ENCODE measurements at places on chromosomes 2 and 18.

DNA sequence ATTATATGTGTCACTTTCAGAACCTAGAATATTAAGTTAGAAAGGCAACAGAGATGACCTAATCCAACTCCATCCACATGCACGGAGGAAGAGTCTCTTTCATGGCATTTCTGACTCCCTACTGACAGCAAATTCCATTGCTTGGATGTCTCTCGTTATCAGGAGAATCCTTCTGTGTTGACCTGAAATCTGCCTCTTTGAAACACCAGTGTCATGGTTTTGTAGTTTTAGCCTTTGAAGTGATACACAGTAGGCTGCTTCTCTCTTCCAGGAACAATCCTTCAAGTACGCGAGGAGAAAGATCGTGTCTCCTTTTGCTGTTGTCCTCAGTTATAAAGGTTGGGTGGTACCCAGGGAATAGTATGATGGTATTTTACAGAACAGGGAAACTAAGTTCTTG lies 201.9 kb upstream of the RASGRP3 start:
- no peak for DNase-seq

DNA sequence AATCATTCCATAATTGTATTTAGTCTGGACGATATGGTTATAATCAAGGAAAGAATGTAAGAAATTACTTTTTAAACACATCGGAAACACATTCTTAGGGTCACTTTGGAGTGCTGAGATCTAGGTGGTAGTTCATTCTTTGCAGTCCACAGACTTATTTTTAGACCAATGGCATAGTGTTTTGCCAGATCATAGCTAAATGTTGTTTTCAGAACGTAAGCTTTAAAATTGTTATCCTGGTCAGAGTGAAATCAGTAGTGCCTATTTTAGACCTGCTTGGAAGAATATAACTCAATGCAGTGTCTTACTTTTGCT lies 4.3 kb downstream of the MYL12A start:
- DNase-seq, result no peak

GRCh38 chr2:16525265-16525887 lies 140.3 kb downstream of the CYRIA start:
- peak; percentile 39 for DNase-seq

DNA sequence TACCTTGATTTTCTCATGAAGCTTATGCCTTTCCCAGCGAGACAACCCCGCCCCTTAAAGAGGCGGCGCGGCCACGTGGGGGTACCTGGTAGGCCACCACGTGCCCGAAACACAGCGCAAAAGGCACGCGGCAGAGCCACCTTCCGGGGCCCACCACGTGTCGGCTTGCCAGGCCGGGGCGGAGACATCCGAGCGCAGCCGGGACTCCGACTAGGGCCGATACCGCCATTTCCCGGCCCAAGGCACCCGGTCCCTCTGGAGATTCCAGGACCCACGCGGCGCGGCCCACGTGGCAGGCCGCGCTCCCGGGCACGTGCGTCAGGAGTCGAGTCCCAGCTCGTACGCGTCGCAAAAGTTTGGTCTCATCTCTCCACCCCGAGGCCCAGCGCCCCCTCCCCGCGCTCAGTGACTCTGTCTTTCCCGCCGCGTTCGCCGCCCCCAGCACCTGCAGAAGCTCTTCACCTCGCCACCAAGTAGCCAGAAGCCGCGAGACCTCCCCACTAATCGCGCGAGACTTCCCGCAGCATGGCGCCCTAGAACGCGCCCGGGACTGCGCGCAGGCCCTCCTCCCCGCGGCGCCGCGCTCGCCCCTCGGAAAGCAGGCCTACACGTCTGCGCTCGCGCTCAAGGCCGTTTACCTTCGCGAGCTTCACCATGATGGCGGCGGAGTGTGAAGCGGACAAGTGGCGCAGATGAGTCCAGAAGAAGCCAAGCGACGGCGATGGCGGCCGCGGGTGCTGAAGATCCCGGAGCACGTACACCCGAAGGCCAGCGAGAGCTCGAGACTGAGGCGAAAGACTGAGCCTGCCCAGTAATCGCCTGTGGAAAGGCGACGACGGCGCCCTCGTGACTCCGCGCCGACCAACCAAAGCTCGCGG lies at the start of gene NCL:
TSS of gene NCL (minus strand) at position 787 of the 878 bp plus-strand sequence. CDS start at position 656, 131 bp downstream.
- peak; percentile 98 for DNase-seq

DNA sequence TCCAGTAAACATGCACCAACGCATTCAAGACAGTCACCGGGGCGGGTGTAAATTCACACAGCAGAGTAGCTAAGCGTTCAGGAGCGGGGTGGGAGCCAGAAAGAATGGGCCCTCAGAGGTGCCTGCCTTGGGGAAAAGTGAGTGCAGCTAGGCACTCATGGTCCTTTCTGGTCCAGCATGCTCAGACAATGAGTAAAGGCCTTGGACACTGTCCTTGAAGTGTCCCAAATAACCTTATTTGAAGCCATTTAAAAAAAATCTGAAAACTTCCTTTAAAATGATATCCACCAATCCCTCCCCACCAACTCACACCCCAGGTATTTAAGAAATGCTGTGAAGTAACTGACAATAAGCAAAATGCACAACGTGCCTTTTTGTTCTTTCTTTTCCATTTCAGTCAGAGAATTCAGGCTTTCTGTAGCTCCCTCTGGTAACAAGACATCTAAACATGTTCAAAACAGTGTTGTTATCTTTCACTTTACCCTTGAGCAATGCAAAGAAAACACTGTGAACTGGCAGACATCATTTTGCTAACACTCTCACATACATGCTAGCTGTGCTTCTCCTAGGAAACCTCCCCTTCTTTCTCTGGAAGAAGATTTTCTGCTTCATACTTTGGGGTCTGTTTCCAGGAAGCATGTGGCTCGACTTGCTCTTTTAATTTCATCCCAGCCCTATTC lies 445.1 kb upstream of the SPRED2 start:
- no peak for DNase-seq

- no peak for DNase-seq
Observed at GRCh38 chr18:77980275-77980674, 730.6 kb downstream of the GALR1 start.

DNA sequence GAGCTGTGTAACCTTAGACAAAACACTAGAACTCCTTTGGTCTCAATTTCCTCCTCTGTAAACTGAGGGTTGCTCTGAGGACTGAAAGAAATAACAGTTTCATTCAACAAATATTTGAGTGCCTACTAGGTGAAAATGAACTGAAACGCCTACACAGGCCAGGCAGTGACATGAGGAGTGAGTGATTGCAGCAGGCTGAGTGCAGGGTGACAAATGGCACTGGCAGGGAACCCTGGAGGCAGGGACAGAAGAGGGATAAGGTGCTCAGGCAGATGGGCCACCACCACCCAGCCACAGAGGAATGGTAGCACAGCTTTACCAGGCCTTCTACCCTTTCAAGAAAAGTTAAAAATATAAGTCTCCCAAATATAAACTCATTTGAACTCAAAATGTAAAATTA lies 11.5 kb upstream of the RNU4ATAC start:
- no peak for DNase-seq

DNA sequence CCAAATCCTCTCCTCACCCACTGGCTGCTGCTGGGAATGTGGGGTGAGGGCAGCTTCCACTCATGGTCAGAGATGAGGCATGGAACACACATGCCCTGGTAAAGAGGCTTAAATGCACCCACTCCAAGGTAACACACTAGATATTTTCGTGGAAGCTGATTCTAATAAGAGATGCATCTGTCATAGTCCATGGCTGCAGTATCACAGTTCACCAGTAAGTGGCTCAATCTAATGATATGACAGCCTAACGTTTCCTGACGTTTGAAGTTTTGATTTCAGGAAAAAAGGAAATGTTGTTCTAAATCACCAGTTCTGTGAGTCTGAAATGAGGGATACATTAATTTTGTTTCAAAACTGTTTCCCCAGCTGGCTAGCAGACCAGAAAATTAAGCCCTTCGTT lies 38.2 kb downstream of the LCT start:
- no peak for DNase-seq

GRCh38 chr2:239305222-239305575 lies 95.6 kb downstream of the HDAC4 start:
- no peak for DNase-seq

- DNase-seq, result no peak
Observed at GRCh38 chr2:222955008-222955407, 94.2 kb downstream of the ACSL3 start.

GRCh38 chr18:41938445-41938844 lies 16.6 kb upstream of the PIK3C3 start:
- peak; percentile 96 for DNase-seq

- DNase-seq, result no peak
Observed at GRCh38 chr2:203463266-203463678, 71.8 kb downstream of the RAPH1 start.

DNA sequence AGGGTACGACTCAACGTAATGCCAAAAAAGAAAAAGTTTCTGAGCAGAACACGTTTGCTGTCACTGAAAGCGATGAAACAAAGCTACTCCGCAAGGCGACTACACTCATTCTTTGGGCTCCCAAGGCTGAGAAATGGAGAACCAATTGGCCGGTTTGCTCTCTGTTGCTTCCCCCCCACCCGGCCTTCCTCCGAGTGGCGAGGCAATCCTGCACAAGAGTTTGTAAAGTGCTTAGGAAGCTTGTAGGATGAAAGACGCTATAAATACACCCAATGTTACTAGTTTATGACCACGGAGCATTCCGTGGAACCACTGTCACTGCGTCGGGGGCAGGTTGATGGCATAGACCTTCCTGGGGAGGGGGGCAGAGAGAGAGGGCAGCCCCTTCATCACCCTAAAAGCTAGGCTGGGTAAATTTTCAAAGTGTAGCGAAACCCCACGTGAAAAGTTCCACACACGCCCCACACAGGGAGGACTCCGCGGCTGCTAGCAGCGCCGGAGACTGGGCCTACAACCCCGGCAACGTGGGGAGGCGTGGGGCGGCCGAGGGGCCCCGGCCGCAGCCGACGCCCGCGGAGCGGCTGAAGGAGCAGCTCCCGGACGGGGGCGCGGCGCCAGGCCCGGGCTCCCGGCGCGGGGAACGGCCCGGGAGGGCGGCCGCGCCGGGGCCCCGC lies 915 bp downstream of the CUL3 start:
- peak; percentile 40 for DNase-seq

- DNase-seq, result peak; percentile 46
Observed at GRCh38 chr18:23337599-23338444, 115.3 kb upstream of the RIOK3 start.

DNA sequence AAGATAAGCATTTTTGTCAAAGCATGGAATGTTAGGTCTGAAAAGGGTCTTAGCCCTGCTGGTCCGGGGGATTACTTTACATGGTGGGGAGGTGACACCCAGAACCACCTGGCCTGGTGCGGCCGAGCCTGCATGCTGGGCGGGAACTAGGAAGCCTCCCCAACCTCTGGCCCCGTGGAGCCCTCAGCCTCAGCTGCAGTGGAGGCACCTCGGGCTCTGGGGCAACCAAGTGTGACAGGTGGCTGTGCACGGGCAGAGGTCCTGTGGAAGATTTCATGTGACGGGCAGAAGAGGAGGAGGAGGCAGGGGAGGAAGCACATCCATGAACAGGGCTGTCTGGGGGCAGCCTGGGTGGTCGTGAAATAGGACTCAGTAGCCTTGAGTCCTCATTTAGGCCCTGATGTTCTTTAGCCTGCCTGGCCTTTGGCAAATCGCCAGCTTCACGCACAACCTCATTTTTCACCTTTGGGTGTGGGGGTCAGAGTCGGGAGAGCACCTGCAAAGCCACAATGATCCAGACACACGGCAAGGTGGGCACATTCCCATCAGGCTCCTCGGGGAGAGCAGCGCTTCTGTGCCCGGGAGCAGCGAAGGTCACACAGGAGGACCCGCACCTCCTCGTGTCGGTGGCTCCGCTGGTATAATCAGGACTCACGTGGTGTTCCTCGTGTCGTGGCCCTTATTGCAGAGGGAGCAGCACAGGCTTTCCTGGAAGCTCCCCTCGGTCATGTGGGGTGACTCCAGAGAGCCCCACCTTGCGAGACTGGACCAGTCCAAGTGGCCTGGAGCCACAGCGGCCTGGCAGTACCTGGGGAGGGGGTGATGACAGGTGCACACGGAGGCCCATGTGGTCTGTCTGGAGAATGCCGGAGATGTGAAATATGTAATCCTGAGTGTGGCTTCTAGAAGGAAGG lies 13.9 kb downstream of the CNDP2 start:
- no peak for DNase-seq

DNA sequence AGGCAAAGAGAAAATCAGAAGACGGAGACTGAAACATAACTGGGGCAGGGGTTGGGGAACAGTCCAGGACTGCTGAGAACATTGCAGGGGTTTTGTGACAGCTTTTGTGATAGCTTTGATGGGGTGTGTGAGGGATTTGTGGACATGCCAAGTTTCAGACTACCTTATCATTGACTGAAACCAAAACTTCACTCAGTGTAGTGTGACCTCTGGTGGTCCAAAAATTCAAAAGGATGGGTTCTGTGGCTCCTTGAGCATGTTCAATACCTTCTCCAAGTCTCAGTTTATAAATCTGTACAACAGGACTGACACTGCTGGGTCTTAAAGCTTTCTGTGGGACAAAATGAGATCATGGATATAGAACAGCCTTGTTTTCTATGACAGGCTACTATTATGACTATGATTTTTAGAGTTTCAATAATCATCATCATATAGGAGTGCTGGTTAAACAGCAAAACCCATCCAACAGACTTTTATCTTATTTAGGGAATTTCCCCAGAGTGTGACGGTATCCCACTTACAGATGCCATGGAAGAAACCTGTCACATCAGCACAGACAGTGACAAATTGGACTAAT lies 259.2 kb upstream of the SLC14A2 start:
- DNase-seq, result no peak

DNA sequence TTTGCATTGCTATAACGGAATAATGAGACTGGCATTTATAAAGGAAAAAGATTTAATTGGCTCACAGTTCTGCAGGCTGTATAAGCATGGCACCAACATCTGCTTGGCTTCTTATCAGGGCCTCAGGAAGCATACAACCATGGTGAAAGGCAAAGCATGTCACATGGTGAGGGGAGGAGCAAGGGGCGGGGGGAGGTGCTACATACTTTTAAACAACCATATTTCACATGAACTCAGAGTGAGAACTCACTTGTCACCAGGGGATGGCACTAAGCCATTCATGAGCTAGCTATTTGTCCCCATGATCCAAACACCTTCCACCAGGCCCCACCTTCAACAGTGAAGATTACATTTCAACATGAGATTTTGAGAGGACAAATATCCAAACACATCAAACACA lies 188.7 kb downstream of the MBD5 start:
- DNase-seq, result peak; percentile 9

DNA sequence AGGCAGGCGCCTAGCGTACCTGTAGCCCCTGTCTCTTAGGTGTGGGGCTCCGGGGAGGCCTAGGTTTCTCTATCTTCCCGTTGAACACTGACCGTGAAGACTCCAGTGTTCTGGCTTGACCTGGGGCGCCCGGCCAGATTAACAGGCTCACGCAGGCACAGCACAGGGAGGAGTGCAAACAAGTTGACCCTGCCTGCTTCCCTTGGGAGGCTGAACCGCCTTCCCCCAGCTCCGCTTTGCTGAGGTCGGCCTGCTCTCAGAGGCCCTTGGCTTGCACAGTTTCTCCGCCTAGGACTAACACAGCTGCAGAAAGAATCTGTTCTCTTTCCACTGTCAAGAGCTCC lies 567 bp downstream of the PCYOX1 start:
- peak; percentile 33 for DNase-seq

DNA sequence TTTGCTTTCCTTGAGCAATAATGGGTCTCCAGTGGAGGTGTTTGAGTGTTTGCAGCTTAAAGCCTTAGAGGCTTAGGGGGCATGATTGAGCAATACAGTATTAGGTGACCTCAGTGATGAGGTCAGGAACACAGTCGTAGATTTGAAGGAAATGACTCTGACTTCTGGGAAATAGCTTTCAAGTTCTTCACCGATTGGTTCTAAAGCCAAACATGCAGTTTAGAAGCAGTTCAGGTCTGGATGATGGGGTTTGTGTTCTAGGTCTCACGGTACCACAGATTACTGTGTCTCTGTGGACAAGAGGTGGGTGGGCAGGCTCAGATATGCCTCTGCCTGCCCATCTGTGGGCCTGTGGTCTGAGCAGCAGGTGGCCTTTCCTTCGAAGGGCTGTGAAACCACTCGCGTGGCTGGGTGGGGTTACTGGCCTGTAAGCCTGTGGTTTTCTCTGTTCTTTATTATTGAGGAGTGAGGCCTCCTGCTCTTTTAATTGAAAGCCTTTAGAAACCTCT lies 7.8 kb downstream of the MTHFD2 start:
- DNase-seq, result peak; percentile 55

Measured in kidney tubule cell (primary cell).